ENCODE measurements at places on chromosomes 16 and 17.

DNA sequence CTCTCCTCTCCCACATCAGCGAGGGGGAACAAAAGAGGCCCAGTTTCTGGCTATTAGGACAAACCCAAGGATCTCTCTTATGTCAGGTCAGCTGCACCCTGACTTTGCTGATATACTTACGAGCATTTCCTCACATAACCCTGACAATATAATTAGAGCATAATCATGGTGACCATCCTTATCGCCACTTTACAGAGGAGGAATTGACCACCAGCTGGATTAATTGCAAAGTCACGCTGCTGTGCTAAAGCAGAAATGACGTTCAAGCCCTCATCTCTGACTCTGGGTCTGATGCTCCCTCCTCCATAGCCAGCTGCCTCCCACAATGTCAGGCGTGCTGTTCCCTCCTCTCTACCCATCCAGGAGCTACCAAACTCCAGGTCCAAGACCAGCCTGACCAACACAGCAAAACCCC, 42.6 kb downstream of the TRARG1 start:
- DNase-seq = no peak

- no peak for DNase-seq
These were observed at the start of gene SLC47A1 for GRCh38 chr17:19533718-19534561. Gene SLC47A1 (plus strand): TSS chr17:19533854. CDS start chr17:19533940, 86 bp downstream.

DNA sequence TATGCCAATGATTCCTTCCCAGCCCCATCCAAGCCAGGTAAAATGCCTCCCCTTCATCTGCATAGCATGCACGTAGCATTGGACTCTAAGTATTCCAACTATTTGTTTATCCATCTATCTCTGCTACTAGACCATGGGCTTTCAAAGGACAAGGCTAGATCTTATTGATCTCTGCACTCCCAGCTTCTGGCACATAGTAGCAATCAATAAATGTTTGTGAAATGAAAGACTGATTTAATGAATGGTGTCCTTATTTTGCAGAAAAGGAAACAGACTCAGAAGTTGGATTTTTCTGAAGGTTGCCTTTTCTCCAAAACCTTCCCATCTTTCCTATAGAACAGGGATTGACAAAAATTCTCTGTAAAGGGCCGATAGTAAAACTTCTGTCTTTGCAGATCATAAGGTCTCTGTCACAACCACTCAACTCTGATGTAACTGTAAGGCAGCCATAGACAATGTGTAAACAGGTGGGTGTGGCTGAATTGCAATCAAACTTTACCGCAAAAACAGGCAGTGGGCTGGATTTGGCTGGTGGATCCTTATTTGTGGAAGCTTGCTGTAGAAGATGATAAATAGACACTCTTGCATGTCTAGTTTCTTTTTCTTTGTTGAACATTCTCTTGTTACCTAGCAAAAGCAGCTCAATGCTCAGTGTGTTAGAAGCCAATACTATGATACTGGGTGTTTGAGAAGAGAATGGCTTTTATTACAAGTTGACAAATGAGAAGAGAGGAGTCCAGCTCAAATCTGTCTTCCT, 7.6 kb upstream of the CMTR2 start:
- DNase-seq = no peak

GRCh38 chr17:80501741-80502577, 25.6 kb upstream of the NPTX1 start:
- DNase-seq = no peak

GRCh38 chr17:57668332-57668731, 76.8 kb downstream of the CCDC182 start:
- DNase-seq = no peak

- DNase-seq = no peak
These were observed 21.6 kb downstream of the TIMM22 start for GRCh38 chr17:1018547-1018946.
